Osteoblast (primary cell): ENCODE measurements at places on chromosomes 3 and 15. TPM values are rescaled to one million over a fixed set of nuclear protein-coding genes. Genes with fewer than 3 reads are reported as not detected.

GRCh38 chr15:49902685-49903501 is 216.1 kb downstream of the ATP8B4 start:
- DNase-seq: peak; percentile 74

DNA sequence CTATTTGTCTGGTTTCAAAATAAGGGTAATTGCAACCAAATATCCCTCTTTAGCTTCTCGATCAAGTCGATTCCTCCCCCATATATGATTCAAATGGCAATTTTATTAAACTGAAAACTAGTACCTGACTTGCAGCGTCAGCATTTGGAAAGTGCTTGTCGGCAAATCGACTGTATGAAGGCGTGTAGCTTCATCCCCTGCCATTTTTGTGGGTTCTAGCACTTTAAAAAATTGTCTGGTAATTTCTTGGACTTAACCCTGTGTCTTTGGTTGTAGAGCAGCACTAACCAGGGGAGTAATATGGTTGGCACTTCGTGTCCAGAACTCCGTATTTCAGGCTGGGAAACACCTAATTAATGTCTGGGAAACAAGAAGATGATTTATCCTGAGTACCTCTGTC is 573 bp downstream of the MME start:
- DNase-seq: no peak

Gene ACAN
- 4.7 and 12.7 TPM in 2 replicates for total RNA-seq

DNA sequence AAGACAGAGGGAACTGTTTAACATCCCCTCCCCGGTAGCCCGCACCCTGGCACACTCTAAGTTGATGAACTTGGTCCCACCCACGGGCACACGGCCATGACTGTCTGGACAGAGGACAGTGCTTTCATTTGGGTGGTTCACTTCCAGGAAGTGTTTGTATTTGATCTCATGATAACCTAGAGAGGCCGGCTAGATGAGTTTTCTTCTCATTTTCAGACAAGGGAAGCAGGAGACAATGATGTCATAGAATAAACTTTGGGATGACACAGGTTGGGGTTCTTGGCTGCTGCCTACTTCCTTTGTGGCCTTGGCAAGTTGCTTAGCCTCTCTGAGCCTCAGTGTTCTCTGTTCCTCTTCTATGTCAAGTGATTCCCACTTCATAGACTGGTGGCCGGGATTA is 16.1 kb upstream of the LYSMD4 start:
- DNase-seq: no peak

Gene ADAMTS7
- 32.4 and 34.0 TPM in 2 replicates for total RNA-seq

Gene ZIC4
- total RNA-seq: 0.29 and 0.72 TPM in 2 replicates

DNA sequence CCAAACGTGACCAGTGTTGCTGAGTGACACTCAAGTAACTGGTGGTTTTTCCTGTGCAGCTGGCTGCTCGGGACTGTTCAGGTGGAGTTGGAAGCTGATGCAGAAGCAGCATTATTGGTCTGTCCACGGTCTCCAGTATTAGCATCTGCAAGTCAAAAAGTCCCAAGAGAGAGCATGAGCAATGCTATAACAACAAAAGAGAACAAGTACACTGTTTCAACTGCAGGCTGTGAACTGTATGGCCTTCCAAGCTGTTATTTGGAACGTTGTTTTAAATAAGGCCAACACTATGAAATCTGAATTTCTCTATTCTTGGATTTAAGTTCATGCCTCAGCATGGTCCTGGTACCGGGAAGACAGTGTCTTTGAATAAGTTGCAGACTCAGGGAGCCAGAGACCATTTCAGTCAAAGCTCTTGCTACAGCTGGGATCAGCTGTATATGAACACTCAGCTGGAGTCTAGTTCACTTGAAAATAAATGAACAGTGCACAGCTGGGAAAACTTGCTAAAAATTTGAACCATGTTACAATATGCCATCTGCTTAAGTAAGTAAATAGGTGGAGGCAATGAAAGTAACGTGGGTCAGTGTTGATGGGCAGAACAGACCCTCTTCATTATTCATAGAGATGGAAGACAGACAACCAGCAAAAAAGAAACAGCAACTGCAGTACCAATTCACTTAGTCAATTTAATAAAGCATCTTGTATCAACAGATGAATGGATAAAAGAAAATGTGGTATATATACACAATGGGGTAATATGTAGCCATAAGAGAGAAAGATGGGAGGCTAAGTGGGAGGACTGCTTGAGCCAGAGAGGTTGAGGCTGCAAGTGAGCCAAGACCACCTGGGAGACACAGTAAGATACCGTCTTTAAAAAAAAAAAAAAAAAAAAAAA is 45.1 kb downstream of the NR1I2 start:
- DNase-seq: peak; percentile 48

DNA sequence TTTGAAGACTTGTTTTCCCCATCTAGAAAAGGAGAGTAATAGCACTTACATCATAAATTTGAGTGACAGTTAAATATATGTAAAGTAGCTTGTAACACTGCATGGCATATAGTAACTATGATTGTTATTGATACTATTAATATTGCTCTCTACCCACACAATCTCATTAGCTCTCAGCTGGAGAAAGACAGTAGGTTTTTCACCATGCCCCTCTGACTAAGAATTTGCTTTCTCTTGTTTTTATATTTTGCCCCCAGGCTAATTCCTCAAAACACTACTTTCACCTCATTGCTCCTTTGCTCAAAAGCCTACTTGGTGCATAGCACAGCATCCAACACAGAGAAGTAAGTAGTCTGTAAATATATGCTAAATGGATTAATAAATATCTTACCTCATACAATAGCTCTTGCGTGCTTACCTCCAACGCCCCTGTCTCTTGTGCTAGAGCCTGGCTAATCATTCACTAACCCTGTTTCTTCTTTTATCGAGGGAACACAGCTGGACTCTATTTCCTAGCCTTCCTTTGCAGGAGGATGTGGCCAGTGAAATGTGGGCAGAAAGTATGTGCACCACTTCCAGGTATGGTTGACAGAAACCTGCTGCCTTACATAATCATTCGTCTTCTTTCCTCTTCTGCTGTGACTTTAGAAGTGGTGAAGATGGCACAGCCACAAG is 190.0 kb downstream of the PLCH1 start:
- DNase-seq: no peak

DNA sequence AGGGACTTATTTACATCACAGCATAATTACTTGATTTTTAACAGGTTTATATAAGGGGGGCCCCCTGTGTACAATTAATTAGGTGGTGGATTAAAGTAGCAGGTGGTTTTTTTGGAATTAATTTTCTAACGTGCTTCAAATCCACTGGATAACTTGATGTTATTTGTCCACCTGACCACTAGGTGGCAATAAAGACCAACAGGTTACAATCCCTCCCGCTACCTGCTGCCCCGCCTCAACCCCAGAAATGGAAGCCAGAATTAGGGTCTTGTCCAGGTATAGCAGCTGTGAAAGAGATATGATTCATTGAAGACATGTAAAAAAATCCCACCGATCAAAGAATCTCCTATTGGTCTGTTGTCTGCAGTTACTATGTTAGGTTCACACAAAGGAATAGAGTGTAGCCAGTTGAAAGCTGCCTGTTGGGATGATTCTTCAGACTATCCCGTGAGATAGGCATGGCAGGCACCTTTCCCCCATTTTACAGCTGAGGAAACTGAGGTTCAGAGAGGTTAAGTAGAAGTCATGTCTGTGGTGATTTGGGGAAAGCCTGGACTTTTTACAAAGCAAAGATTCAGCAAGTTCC is 44.0 kb downstream of the MFSD1 start:
- DNase-seq: no peak

Gene PAQR5
- 1.1 and 1.5 TPM in 2 replicates for total RNA-seq

DNA sequence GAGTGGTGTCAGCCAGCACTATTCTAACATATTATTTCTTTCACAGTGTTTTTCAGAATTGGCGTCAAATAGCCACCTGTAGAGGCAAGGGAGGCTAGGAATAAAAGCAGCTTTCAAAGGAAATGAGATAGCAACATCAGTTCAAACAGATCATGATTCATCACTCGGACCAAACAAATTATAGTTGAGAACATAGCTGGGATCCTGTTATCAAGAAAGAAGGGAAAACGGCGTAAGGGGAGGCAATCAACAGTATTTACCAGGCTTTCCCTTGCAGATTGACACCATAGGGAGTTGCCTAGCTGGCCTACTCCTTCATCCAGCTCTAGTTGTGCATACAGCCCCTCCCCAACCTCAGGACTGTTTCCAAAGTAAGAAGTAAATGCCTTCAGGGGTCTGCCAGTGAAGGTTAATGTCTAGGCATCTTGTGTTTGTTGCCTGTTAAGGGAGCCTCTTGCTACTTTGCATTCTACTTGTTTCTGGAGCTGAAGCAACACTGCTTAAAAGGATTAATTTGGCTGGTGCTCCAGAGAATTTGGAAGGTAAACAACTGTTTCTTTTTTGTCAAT is 286.5 kb downstream of the NSUN3 start:
- DNase-seq: no peak

- no peak for DNase-seq
Observed at GRCh38 chr3:191085091-191085490, 114.0 kb upstream of the OSTN start.

DNA sequence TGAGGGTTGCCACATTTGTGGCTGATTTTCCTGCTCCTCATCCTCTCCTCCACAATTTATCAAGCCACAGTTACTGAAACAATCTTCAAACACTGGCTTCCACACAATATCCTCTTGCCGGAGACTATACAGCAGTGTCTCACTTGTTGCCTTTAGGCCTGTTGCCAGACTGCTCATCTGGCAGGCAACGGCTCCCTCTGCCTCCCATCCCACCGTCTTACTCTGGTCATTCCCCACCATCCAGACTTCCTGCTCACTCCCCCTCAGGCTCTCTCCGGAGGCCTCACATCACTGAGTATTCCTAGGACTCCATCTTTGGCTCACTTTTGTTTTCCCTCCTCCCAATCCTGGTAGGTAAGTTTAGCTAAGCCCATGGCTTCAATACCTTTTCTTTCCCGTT is 301.9 kb downstream of the IL20RB start:
- DNase-seq: no peak

- DNase-seq: no peak
Observed at GRCh38 chr15:83983634-83984458, 251.7 kb upstream of the GOLGA6L4 start.

Gene SERPINI1
- total RNA-seq: 1.4 and 2.7 TPM in 2 replicates

DNA sequence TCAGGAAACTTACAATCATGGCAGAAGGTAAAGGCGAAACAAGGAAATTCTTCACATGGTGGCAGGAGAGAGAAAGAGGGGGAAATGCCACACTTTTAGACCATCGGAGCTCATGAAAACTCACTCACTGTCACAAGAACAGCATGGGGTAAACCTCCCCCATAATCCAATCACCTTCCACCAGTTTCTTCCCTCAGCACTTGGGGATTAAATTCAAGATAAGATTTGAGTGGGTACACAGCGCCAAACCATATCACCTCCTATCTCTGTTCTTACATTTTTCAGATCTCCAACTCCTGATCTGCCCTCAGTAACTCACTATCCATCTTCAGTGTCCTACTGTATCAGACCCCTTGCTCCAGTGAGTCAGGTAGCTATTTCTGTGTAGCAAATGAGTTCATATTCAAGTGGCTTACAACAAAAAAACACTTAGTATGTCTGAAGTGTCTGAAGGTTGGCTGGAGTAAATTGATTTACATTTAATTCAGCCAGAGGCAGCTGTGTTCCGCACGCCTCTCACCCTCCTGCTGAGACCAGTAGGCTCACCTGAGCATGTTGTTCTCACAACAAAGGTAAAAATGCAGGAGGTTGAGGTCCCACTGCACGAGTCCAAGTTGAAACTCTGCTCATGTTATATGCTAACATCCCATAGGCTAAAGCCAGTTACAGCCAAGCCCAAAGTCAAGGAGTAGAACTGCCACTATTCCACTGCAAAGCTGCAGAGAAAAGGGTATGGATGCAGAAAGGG is 180.7 kb upstream of the LMCD1 start:
- no peak for DNase-seq

GRCh38 chr3:171218069-171218468 is 191.5 kb upstream of the SLC2A2 start:
- no peak for DNase-seq

Gene CTXND1
- not detected in 2 replicates for total RNA-seq

- DNase-seq: peak; percentile 80
Observed at GRCh38 chr15:99729920-99730319, 3.3 kb downstream of the LYSMD4 start.

Gene ACTRT3
- 4.3 and 4.7 TPM in 2 replicates for total RNA-seq

GRCh38 chr3:134441321-134441720 is 44.5 kb downstream of the ANAPC13 start:
- no peak for DNase-seq
